ENCODE measurements at places on chromosomes 3 and 15. TPM values are rescaled to one million over a fixed set of nuclear protein-coding genes. Genes with fewer than 3 reads are reported as not detected.

NRROS gene
- 1.9 TPM for total RNA-seq

- no peak for DNase-seq
These were observed 13.9 kb downstream of the ARHGEF3 start for GRCh38 chr3:56787784-56788256.

INO80 gene
- 37.5 TPM for total RNA-seq

CHRFAM7A gene
- total RNA-seq: 6.4 TPM

- DNase-seq: no peak
These were observed 5.5 kb downstream of the ABCC5 start for GRCh38 chr3:184011937-184012889.

GRCh38 chr15:62208884-62209283, 43.8 kb upstream of the C2CD4B start:
- DNase-seq: no peak

Measured in cerebellum (tissue), 4 donors.